ENCODE measurements at places on chromosomes 2 and 18.

DNA sequence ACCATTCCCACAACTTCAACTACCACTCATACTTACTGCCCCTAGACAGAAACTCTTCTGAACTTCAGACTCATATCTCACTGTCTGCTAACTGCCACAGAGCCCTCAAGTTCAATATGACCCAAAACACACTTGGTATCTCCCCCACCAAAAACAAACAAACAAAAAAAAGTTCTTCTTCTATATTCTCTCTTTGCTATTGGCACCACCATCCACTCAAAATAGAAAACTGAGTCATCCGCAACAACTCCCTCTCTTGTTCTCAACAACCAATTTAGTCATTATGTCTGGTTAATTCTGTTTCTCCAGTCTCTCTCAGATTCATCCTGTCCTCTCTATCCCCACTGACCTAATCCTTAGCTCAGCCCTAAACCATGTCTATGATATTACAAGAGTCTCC is 7.2 kb upstream of the DCTN1 start:
- no peak for DNase-seq

DNA sequence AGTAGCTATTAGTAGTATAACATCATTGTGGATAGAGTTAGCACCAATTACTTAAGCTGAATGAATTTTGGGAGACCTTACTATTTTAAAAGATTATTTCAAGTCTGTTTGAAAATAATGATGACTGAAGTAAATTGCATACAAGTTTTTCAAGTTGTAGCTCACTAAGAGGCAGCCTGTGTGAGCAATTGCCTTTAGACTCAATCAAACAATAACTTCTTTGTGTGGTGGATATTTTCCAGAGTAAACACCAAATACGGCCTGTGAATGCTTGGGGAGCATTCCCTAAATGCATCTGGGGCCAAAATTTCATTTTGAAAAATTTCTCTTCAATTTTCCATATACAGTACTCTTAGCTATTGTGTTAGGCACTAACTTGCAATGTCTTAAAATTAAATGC is 7.9 kb downstream of the SERPINB12 start:
- no peak for DNase-seq

- DNase-seq, result no peak
Observed at GRCh38 chr2:224513991-224514390, 71.2 kb downstream of the CUL3 start.

- no peak for DNase-seq
Observed at GRCh38 chr2:86500325-86501083, 59.3 kb downstream of the KDM3A start.

DNA sequence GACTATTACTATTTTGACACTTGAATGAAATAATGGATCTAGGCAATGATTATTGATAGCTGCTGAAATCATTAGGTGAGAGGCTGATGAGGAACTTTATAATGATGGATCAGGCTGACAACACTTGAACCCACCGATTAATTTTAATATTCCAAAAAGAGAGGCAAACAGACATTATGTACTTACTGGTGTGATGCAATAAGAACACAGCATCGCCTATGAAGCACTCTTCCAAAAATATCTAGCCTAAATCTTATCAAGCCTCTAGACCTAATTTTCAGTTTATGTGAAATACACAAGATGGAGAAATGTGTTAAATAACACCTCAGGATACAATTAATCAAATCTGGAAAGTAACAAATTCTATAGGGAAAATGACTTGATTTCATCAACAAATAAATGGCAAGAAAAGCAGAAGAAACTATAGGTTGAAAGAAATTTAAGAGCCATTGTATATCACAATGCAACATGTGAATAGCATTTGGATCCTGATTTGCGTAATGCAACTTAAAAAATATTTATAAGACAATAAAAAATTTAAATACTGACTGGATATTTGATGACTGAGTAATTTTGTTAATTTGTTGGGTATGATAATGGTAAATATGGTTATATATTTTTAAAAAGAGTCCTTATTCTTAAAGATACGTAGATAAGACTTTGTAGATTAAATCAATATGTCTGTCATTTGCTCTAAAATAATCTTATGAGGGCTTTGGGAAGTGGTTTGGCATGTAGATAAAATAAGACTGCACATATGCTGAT is 17.2 kb upstream of the SSB start:
- no peak for DNase-seq

- DNase-seq, result no peak
Observed at GRCh38 chr2:108240966-108241365, 1.2 kb downstream of the SULT1C3 start.

DNA sequence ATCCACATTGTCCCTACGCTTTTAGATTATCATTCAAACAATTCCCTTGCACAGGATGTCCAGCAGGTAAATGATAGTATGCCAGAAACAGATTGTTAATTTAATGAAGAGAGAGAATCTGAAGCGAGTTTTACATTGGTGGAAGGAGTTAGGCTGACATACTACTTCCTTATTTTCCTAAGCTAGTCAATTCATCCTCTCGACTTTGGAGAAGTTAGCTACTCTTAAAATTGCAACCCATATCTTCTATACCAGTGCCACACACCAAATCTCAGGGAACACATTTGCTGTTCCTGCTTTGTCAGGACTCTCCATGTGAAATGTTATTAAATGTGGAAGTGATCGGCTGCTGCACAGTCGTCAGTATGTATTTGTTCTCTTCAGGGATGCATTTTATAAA is 249.2 kb downstream of the NAPG start:
- DNase-seq, result no peak

GRCh38 chr2:137369106-137369505 is 595.2 kb upstream of the HNMT start:
- DNase-seq, result no peak

- no peak for DNase-seq
Observed at GRCh38 chr2:238079874-238080327, 19.1 kb downstream of the SCLY start.

DNA sequence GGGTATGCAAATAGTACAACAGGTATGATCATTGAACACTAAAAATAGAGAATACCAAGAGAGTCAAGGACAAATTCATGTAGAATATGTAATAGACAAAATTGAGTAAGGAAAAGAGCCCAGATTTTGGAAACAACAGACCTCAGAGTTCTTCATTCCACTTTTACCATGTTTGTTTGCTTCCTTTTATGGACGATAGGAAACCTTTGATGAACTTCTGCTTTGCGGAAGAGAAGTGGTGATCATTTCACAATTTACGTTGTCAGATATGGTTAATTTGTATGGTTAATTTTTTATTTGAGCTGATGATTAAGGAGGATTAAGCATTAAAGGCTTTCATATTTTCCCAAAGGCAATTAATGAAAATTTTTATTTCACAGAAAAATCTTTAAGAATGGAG is 16.3 kb downstream of the MARCHF7 start:
- no peak for DNase-seq

DNA sequence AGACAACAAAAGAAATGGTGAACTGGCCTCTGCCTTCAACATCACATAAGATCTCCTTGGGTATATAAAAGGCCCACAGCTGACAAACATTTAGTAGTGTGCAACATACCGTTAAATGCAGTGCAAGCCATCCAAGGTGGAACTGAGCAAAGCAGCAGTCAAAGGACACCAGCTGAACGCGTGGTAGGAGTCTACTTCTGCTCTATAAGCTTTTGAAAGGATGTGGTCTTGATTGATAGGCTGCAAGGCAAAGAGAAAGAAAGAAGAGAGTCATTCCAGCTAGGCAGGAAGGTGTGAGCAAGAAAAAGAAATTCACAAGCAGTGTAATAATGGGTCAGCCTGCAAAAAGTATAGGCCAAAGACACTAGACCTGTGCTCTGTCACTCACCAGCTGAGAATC is 356.3 kb downstream of the SATB2 start:
- DNase-seq, result no peak

DNA sequence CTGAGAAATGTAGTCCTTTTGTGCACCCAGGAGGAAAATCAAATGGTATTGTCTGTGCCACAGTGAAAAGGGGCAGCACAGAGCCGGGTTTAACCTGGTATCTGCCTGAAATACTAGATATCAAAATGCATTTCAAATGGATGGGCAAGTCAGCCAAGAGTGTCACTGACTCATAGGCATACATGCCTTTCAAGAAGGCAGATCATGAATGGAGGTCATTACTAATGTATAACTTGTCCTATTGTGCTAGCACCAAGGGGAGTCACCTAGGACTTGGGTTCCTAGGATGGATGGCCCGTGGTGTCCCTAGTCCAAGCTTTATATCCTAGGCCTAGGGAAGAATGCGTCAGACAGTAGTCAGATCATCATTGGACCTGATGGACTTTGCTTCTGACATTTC is 49.9 kb downstream of the TCF7L1 start:
- DNase-seq, result no peak

DNA sequence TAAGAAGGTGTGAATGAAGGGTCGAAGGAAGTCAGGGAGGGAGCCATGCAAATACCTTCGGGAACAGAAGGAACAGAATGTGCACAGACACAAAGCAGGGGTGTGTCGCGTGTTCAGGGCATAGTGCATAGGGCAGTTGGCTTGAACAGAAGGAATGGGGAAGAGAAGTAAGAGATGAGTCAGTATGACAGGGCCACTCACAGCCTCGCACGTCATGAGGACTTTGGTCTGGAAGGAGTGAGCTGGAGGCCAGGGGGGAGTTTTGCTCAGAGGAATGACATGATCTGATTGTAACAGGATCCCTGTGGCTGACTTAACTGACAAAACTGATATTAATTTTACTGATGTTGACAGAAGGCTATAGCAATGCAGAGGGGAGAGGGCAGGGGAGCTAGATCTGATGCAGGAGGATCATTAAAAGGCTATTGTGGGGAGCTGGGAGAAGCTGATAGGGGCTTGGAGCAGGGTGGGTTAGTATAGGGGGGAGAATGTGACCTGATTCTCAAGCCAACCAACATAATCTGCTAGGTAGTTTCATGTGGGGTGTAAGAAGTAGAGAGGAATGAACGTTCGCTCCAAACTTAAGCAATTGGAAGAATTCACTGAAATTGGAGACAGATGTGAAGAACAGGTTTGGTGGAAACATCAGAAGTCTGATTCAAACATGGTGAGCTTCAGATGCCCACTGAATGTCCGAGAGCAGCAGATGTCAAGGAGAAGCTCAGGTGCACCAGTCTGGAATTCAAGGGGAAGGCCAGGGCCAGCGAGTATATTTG is 60.4 kb upstream of the COPS8 start:
- DNase-seq, result no peak

DNA sequence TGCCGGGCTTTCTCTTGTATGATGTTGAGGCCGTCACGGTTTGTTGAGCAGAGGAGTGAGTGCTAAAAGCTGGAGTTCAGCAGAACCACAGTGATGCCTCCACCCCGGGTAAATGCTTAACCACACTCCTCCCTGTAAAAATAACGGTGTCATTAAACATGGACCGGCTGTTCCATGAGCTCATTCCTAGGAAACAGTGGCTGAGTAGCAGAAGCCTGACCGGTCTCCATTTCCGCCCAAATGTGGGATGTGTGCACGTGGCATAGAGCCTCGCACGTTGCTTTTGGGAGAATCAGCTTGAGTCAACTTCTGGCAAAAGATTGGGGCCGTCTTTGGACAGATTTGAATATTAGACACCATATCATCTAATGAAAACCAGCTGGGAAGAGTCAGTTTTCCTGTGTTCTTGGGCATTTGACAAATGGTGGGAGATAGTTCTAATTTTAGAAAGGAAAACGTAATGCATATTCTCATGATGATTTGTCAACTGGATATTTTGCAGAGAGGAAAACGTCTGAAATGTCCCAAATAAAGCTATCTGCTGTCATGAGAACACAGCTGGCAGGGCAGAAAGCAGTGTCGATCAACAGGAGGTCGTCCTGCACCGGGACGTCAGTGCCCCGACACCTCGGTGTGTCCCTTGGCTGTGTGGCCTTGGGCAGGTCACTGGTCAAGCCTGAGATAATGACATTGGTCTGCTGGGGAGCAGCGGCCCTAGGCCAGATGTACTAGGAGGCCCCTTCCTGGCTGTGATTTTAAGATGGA is 42.4 kb downstream of the LRRFIP1 start:
- DNase-seq, result peak; percentile 52

DNA sequence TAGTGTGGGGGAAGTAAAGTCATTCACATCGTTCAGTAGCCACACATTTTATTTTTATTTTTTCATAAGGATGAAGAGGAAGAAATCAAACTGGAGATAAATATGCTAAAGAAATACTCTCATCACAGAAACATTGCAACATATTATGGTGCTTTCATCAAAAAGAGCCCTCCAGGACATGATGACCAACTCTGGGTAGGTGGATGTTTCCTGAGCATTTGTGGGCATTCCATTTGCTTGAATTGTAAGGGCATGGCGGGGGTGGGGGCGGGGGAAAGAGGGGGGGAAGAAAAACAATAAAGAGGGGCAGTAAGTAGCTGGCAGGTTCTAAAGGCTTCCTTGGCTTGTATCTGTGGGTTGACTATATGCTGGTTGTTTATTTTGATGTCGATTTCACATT is 126.4 kb downstream of the MAP4K4 start:
- no peak for DNase-seq

- DNase-seq, result no peak
Observed at GRCh38 chr2:57701391-57701791, 345.2 kb upstream of the VRK2 start.

DNA sequence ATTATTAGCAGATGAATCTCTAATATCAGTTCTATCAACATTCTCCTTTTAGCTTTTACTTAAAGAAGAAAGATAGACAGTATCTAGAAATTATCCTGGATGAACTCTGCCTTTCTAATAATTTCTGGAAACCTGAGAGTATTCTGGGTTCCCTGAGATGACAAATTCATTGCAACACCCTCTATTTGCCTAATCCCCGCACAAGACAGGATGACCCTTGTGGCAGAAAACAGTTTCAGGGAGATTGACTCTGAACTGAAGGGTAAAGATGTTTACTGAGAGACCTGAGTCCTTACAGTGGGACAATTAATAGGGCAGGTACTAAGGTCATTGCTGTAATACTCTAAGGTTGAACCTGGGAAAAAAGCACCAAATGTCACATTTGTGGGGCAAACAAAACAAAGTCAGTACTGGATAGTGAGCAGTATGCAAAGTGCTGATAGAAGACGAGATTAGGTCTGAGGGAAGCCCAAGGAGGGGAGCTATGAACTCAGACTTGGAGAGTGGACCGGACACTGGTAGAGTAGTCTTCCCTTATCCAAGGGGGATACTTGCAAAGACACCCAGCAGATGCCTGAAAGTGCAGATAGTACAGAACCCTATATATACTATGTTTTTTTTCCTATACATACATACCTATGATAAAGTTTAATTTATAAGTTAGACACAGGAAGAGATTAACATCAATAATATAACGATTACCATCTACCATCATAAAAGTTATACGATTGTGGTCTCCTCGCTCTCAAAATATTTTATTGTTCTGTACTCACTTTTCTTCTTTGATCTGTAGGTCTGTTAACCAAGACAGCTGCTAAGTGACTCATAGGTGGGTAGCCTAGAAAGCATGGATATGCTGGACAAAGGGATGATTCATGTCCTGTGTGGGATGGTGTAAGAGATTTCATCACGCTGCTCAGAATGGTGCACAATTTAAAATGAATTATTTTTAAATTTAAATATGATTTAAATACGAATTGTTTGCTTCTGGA is 148.3 kb upstream of the KLHL14 start:
- no peak for DNase-seq

DNA sequence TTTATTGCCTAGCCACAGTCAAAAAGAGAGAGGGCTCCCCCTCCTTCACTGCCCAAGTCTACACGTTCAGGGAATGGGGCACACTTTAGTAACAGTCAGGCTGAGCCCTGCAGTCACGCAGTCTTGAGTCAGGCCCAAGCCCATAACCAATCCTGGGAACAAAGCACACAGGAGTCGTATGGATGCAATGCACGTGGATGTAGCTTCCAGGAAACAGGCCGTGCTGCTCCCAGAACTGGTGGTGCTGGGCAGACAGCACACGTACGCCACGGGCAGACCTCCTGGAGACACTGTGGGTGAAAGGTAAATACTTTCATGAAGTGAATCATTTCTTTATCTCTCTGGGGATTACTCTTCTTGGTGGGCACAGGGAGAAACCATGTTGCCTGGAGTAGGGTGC is 30.0 kb upstream of the MBP start:
- DNase-seq, result no peak

All from GM12891 (cell line).